ENCODE measurements at places on chromosomes 5 and 9.

DNA sequence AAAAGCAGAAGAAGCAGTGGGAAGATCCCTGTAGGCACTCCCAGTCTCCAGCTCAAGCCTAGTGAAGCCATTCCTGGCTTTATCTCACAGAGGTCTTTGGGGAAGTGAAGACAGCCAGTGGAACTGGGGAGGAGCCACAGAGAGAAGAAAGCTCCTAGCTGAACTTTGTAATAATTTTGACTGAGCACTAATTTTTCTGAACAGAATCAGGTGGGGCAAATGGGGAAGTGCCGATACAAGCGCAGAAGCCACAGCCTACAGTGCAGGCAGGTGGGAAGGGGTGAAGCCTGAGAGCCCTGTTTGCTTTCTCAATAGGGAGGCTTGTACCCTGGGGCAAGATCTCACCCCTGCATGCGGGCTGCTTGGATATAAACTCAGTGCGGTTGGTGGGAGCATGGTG is 48.4 kb upstream of the SNAPC3 start:
- no peak for DNase-seq

GRCh38 chr9:37221489-37222106 is 101.2 kb downstream of the ZCCHC7 start:
- no peak for DNase-seq

DNA sequence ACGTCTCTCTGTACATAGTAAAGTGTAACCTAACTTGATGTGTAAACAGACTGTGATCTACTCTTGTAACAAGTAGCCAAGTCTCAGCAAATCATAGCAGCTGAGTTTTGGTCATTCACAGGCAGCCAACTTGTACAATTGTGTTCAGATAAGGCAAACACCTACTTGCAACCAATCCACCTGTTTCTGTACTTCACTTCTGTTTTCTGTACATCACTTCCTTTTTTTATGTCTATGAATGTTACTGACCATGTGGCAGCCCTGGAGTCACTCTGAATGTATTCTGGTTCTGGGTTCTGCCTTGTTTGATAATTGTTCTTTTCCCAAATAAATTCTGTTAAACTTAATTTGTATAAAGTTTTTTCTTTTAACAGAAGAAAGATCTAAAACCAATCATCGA is 26.0 kb downstream of the RLN2 start:
- no peak for DNase-seq

DNA sequence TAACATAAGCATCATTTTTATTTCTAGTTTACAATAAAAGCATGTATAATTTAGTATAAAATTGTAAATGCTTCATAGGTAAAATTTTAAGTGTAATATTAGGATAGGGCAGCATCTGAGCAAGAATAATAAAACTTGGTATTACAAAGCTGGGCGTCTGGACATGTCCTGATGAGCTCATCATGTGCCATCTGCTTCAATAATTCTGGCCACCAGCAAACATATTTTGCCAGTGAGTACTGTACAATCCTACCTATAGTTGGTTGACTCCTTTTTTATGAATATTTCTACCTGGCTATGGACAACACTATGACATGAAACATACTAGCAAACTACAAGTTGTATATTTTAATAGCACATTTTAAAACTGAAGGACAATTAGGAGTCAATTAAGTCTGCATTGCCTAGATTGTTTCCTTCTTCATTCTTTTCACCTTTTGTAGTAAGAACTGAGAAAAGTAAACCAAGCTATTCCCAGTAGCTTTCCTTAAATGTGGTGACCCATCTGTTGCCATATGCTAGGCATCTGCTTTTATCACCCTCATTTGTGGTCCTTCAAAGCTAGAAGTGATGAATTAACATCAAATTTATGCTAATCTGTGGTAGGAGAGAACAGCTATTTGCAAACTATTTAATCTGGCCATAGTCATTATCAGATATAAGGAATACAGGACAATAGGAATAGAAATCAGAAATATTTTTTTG is 23.4 kb downstream of the LURAP1L start:
- no peak for DNase-seq

DNA sequence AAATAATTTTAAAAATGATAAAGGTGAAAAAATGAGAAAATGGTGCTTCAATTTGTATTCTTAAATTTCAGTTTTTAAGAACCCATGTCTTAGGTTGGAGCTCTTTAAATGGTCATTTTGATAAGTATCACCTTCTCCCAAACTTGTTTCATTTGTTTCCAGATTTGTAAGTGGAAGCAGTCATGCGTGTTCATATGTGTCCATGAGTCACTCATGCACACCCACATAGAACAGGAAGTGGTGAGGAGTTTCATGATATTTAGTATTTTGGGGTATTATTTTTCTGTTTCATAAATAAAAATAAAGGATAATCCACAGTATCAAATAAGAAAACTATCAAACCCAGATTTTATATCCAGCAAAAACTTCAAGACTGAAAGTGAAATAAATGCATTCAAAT is 570.4 kb upstream of the ST8SIA4 start:
- no peak for DNase-seq

- no peak for DNase-seq
Measured at GRCh38 chr9:109721001-109721400, 59.0 kb upstream of the PALM2AKAP2 start.

- DNase-seq, result no peak
Measured at GRCh38 chr5:174335682-174336364, 290.3 kb downstream of the NSG2 start.

- DNase-seq, result no peak
Measured at GRCh38 chr5:129977810-129978209, 73.5 kb downstream of the CHSY3 start.

GRCh38 chr5:37121465-37121864 is 127.7 kb downstream of the CPLANE1 start:
- DNase-seq, result no peak

- no peak for DNase-seq
Measured at GRCh38 chr5:109411627-109412026, 1.9 kb upstream of the PJA2 start.

GRCh38 chr5:132267931-132268768 is 10.7 kb downstream of the PDLIM4 start:
- peak; percentile 48 for DNase-seq

GRCh38 chr5:28748446-28748845 is 1710.1 kb upstream of the CDH9 start:
- no peak for DNase-seq

DNA sequence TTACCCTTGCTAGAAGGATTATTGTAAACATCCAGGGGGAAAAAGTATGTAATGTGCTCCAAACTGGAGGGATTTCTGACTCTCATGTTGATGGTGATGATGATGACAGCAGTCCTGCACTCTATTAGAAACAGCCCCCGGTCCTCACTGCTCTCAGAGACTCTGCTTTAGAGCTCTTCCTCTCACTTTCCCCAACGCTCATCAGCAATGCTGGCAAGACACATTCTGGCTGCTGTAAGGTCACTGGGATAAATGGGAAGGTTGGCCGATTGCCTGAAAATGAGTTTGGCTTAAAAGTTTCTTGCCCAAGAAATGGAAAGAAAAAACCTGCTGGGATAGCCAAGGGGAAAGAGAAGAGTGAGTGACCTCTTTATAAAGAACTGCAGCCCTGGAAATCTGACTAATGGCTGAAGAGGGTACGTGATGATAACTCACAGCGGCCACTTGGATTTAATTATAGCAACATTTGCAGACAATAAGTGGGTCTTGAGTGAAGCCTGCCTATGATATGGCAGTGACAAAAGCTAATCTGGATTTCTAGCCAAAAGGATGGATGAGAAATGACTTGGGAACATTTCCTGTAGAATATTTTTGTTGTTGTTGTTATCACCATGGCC is 235.8 kb downstream of the TMEM38B start:
- no peak for DNase-seq

GRCh38 chr9:84463272-84463671 is 122.7 kb upstream of the SLC28A3 start:
- no peak for DNase-seq

- peak; percentile 74 for DNase-seq
Measured at GRCh38 chr5:141992349-141992963, 20.4 kb downstream of the GNPDA1 start.

- DNase-seq, result peak; percentile 33
Measured at GRCh38 chr5:75611311-75612225, at the start of gene ANKDD1B. Gene ANKDD1B, plus strand, starts transcription at chr5:75611453. Its CDS starts 182 bp downstream, at chr5:75611635.

DNA sequence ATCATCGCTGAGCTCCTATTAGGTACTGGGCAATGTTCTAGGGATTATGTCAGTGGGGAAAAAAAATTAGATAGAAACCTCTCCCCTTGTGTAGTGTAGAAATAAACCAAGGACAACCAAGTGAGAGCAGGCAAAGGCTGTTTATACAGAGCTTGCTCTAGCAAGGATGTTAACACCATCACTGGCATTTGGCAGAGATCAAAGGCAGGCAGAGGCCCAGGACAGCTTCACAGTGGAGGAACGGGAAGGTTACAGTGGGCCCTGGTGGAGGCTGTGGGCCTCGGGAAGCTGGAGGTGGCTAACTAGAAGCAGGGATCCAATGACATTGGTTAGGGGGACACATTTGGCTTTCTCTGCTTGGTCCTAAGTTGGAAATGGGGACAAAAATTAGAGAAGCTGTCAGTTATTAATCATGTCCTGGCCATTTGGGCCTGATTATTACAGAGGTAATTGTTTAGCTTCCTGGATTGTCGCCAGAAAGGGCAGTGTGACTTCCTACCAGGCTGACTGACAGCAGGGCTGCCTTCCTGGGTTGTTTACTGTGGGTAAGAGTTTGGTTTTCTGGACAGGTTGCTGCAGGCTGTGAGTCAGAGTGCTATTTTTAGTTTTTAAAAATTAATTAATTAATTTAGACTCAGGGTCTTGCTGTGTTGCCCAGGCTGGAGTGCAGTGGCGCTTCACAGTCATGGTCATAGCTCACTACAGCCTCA is 259.3 kb downstream of the ROR2 start:
- no peak for DNase-seq

GRCh38 chr9:82412586-82413305 is 424.2 kb downstream of the SPATA31D1 start:
- DNase-seq, result no peak

DNA sequence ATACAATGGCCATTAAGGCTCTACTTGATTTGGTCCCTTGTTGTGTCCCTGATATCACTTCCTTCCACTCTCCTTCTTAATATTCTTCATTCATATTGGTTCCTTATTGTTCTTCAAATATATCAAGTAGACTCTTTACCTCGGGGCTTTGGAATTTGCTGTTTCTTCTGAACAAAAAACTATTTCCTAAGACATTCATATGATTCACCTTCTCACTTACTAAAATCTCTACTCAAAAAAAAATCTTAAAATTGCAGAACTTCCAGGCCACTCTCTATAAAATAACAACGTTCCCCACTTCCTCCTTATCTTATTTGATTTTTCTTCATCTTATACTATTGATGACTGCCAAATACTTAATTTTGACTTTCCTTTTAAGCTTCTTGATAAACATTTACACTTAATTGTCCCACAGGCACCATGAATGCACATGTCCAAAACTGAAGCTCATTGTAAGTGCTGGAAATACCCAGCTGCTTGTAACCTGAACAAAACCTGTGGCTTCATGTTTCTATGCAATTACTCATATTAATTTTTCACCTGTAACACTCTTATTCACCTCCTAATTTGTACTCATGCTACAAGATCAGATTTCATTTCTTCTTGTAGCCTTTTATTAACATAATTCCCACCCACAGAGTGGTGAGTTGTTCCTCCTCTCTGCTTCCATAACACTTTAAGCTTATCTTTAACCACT is 58.4 kb upstream of the NUDT12 start:
- no peak for DNase-seq

DNA sequence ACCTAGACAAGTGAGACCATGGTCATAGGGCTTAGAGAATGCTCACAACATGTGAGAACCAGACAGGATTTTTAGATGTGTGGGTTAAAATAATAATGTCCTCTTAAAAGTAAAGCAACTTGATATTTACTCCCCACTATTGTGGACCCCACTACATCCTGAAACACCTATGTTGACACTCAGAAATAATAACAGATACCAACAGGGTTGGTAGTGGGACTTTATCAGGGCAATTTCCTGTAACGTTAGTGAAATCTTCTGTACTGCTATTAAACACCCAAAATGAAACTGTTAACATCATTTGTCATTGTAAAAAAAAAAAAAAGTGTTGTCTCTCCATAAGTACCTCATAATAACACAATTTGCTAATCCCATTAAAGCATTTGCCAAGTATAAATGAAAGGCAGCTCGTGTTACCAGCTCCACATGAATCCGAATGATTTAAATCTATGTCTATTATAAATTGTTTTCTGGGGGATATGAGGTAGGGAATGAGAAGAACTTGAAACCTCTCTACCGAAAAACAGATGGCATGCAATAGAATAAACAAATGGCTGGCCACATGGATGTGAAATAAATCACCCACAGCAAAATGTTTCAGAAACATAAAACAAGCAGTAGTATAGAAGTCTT is 285.9 kb downstream of the ARHGEF28 start:
- no peak for DNase-seq

DNA sequence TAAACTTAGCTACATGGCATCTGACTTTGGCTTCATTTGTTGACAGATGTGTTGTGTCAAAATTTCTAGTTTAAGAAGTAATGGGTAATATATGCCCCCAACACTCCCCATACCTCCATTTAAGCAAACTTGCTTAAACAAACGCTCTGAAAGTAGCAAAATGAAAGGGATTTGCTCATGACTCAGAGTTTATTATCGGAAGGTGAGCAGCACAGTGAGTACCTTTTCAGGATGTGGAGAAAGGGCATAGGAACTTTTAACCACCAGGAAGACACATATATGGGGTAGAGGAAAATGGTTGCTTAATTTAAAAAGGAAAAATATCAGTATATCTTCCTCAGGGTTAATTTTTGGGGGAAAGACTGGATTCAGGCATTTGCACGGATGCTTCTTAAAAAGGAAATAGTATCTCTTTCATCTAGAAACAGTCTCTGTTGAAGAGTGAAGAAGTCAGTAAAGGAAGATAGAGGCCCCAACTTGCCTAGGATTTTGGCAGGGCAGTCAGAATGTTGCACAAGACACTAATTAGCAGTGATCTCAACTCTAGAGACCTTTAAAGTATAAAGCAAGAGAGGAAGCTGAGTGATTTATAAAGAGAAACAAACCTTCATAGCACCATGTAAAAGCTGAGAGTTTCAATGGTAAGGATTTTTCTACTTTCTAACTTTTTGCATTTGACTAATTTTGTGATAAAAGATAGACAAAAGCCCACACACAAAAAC is 155.1 kb downstream of the TRIO start:
- no peak for DNase-seq

DNA sequence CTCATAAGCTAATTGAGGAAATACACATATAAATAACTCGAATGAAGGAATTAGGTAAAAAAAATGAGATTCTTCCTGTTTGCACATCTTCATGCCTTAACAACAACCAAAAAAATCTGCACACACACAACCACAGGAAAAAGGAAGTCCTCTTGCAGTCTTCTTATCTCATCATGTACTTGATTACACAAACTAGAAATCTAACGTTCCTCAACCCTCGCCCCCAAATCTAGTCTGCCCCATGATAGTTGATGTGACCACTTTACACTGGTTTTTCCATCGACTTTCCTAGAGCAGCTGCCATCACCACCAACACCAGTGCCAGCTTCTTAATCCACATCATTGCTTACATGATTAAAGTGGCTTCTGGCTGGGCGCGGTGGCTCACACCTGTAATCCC is 31.2 kb upstream of the RNU6ATAC start:
- peak; percentile 61 for DNase-seq

All from posterior cingulate gyrus (tissue), 11 donors.